Glutamatergic neuron (in vitro differentiated cells): ENCODE measurements at places on chromosomes 16 and 17.

DNA sequence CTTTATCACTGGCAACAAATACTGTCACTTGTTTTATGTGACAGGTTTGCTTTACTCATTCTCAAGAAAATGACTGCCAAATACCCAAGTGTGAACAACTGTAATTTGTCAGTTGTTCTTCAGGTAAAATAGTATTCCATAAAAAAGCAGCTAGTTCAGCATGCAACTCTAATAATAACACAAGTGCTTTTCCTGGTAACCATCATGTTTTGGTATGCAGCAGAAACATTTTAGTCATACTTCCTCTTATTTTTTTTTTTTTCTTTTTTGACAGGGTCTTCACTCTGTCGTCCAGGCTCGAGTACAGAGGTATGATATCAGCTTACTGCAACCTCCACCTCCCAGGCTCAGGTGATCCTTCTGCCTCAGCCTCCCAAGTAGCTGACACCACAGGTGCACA lies 4.6 kb downstream of the TERF2 start:
- no peak for DNase-seq
- H3K4me3 ChIP-seq, result no peak overlapping the region
- H3K36me3 ChIP-seq, result no peaks in the 10 kb centered on the region
- H3K4me1 ChIP-seq, result peaks cover 3% of the 10 kb centered on the region
- H3K27ac ChIP-seq, result no peak overlapping the region

GRCh38 chr16:50571786-50572185 lies 23.6 kb downstream of the NKD1 start:
- DNase-seq, result no peak
- peaks cover 5% of the 10 kb centered on the region for H3K27me3 ChIP-seq
- H3K36me3 ChIP-seq, result peaks cover 5% of the 10 kb centered on the region
- peaks cover 28% of the 10 kb centered on the region for H3K4me1 ChIP-seq
- H3K27ac ChIP-seq, result no peak overlapping the region

DNA sequence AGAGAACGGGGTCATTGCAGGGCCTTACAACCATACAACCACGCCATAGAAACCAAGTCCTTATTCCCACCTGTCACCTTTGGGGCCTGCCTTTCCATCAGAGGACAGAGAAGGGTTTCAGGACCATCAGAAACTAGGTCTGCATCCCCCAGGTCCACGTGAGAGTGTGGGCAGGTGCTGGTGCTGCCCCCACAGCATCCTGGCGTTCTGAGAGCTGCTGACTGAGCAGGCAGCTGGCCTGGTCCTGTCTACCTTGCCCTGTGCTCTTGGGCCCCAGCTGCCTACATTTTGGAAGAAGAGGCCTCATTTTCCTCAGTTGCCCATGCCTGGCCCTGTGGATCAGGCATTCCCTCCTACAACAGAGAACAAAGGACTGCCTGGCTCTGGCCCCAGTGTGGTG lies 21.6 kb downstream of the ZNF276 start:
- H3K4me1 ChIP-seq, result no peaks in the 10 kb centered on the region
- no peaks in the 10 kb centered on the region for H3K27me3 ChIP-seq
- H3K4me3 ChIP-seq, result no peak overlapping the region
- H3K27ac ChIP-seq, result no peak overlapping the region

DNA sequence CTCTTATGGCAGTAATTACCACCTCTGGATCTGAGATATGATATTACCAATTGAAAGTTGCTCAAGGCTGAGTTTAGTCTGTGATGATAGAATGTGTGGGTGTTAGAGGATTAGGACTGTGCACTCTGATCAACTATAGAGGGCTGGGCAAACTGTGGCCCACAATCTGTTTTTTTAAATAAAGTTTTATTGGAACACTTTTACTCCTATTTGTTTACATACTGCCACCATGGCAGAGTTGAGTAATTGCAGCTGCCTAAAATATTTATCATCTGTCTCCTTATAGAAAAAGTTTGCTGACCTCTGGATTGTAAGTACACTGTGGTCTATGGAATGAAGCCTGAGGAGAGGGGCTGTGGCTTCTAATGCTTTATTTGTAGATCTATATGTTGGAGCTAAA lies 71.5 kb upstream of the N4BP1 start:
- DNase-seq, result no peak
- peaks cover 5% of the 10 kb centered on the region for H3K27me3 ChIP-seq
- no peaks in the 10 kb centered on the region for H3K4me1 ChIP-seq
- no peak overlapping the region for H3K27ac ChIP-seq
- no peaks in the 10 kb centered on the region for H3K36me3 ChIP-seq

DNA sequence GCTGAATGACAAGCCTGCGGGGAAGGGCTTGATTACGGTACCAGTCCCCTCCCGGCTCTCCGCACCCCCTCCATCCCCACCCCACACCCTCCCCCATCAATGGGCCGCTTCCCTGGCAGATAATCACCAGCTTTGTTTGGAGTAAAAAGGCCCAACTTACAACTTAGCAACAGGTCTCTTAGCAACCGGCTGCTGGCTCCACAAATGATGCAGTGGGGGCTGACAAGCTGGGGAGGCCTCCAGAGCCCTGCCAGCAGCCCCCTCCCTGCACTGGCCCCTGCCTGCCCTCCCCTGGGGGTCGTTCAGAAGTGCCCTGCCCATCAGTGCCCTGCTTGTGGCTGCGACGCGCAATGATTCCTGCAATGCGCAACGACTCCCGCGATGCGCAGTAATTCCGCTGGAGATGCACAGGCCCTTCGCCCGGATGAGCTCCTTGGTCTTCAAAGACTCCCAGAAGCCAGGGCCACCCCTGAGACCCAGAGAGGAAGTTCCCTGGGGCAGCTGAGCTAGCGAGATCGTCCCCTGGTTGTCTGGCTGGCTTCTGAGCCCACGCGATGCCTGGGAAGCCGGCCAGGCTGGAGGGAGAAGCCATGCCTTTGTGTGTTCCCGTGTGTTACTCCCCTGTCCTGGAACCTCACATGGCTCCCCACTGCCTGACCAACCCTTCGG lies 23.3 kb downstream of the CPNE2 start:
- H3K36me3 ChIP-seq, result no peaks in the 10 kb centered on the region
- H3K27ac ChIP-seq, result no peak overlapping the region
- no peak overlapping the region for H3K4me3 ChIP-seq
- H3K4me1 ChIP-seq, result peaks cover 3% of the 10 kb centered on the region

DNA sequence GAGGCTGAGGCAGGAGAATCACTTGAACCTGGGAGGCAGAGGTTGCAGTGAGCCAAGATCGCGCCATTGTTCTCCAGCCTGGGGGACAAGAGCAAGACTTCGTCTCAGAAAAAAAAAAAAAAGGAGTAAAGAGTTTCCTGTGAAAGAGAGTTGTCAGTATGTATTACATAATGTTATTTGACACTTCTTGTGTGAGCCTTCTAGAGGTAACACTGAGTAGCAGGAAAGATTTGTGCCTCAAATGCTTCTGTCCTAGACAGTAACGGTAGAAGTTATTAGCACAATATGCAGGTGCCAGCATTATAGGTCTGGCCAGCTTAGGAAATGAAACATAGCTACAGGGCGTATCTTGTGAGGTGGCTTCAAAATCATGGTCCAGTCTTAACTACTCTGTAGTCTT lies 6.2 kb downstream of the RPS6KB1 start:
- DNase-seq, result no peak
- no peak overlapping the region for H3K27ac ChIP-seq
- H3K27me3 ChIP-seq, result no peaks in the 10 kb centered on the region
- no peaks in the 10 kb centered on the region for H3K4me1 ChIP-seq
- H3K36me3 ChIP-seq, result no peaks in the 10 kb centered on the region

DNA sequence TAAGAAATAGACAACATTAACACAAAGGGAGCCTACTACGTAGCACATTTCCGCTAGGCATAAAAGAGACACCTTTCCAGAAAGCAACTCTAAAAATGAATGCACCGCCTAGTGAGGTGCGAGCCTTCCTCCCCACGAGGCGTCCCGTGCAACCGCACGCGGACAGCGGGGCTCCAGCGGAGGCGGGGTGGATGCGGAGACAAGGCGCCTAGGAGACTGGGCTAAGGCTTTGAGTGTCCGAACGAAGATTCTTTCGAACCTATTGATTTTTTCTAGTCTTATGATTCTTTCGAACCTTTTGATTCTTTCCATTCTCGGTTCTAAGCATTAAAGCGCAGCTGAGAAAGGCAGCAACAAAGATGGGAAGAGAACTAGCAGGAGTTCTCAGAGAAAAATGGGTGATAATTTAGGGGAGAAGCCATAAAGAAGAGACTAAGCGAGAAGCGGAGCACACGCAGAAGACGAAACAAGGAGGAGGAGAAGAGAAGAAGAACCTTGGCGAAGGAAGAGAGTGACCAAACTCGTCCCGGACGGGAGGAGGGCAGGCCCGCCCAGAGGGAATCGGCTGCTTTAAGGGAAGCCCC lies 394 bp upstream of the CPD start:
- peaks cover 4% of the 10 kb centered on the region for H3K36me3 ChIP-seq
- H3K27ac ChIP-seq, result peak overlapping the region; percentile 29
- H3K4me1 ChIP-seq, result peaks cover 22% of the 10 kb centered on the region
- H3K4me3 ChIP-seq, result peak overlapping the region; percentile 100
- peaks cover 9% of the 10 kb centered on the region for H3K27me3 ChIP-seq
